ENCODE measurements at places on chromosomes 6 and 20. TPM values are rescaled to one million over a fixed set of nuclear protein-coding genes. Genes with fewer than 3 reads are reported as not detected.

Gene RFX6
- polyA plus RNA-seq, result 1.8 TPM

- DNase-seq, result no peak
Measured at GRCh38 chr6:56909115-56909907, 45.6 kb upstream of the BEND6 start.

- no peak for DNase-seq
Measured at GRCh38 chr6:5080574-5080973, 4.6 kb upstream of the PPP1R3G start.

DNA sequence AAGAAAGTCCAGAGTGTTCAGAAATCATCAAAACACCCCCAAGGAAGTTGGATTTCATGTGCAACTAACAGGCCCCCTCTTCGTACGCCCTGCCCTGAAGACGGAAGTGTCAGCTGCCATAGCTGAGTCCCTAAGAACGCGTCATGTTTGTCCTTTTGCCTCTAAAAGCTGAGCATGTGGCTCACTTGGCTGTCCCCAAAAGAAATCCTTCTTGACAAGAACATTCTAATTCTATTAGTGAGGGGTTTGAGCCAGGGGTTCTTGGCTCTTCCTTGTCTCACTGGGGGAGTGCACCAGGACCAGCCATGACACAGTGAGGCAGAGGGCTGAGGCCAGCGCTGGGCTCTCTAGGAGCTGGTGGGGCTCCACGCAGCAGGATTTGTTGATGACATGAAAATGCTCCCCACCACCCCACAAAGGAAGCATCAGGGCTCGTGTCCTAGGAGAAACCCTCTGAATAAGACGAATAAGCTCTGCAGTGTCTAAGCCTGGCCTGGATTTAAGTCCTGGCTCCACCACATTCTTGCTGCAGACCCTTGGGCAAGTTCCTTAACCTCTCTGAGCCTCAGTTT lies 20.0 kb upstream of the SPO11 start:
- DNase-seq, result no peak

DNA sequence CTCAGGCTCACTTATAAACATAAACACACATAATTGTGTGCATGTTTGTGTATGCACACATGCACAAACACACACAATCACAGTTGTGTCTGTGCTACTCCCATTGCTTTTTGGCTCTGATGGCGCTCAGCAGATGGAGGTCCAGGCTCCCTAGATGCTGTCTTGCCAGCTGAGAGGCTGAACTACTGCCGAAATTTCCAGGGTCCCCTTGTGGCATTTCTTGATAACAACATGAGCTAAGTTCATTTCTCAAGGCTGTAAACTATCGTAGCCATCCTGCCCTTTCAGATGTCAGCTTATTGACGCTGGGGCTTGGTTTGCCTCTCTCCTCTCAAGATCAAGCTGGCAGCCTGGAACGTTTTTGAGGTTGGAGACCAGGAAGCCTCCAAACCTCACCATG lies 313.9 kb upstream of the RNF24 start:
- no peak for DNase-seq

DNA sequence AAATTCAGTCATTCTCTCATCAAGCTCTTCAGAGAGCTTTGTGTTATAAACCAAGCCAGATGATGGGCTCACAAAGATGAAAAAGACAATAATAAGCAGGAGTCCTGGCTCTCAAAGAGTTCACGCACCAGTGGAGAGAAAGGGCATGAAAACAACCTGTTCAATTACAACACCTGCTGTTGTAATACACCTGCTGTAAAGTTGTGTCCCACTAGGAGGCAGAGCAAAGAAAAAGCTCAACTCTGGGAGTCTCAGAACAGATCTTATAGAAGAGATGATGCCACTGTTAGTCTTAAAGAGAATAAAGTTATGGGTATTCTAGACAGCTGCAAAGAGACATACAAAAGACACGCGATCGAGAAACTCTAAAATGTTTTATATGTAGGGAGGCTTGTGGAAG lies 100.6 kb downstream of the DCDC2 start:
- no peak for DNase-seq

- DNase-seq, result peak; percentile 90
Measured at GRCh38 chr6:151196555-151196954, 43.2 kb upstream of the AKAP12 start.
